ENCODE measurements at places on chromosomes 13 and 19.
A peak's percentile ranks its signal among the peaks of the same experiment; 100 is the strongest.

DNA sequence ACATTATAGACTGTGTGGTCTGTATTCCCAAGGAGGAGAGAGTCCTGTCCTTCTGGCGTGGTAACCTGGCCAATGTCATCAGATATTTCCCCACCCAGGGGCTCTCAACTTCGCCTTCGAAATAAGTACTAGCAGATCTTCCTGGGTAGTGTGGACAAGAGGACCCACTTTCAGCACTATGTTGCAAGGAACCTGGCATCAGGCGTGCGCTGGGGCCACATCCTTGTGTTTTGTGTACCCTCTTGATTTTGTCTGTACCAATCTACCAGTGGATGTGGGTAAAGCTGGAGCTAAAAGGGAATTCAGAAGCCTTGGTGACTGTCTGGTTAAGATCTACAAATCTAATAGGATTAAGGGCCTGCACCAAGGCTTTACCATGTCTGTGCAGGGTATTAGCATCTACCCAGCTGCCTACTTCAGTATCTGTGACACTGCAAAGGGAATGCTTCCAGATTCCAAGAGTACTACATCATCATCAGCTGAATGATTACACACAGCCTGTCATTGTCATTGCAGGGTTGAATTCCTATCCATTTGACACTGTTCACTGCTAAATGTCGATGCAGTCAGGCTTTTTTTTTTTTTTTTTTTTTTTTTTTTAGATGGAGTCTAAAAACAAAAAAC, 148.0 kb downstream of the PRR20E start:
- DNase-seq = no peak

DNA sequence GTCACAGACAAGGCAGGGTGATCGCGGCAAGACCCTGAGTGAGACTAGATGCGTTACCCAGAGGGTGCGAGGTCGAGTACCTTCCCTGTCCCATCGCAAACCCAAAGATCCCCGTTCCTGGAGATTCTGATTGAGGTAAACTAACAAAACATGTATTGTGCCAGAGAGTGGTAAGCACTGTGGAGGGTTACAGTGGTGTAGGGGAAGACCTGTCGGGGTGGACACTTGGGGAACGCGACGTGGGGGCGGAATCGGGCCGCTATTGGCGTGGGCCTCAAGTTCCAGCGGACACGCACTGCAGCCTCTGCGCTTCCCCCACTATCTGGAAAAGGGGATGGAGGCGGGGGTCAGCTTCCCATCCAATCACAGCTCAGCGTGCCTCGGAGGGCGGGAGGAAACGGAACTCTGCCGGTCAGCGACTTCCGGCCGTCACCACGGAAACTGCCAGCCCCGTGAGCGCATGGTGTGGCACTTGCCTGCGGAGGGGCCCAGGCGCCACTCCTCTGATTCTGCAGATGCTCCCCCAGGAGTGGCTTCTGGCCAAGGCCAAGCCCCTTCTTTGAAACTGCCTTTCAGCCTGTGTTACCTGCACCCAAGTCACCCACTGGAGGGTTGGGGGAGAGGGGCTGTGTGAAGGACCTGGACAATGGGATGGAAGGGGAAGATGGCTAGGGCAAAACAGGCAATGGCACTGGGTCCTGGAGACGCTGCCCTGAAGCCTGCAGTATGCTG, 1.0 kb upstream of the UBE2M start:
- DNase-seq = no peak

GRCh38 chr13:113378825-113379224, 14.9 kb upstream of the GRTP1 start:
- no peak for DNase-seq

DNA sequence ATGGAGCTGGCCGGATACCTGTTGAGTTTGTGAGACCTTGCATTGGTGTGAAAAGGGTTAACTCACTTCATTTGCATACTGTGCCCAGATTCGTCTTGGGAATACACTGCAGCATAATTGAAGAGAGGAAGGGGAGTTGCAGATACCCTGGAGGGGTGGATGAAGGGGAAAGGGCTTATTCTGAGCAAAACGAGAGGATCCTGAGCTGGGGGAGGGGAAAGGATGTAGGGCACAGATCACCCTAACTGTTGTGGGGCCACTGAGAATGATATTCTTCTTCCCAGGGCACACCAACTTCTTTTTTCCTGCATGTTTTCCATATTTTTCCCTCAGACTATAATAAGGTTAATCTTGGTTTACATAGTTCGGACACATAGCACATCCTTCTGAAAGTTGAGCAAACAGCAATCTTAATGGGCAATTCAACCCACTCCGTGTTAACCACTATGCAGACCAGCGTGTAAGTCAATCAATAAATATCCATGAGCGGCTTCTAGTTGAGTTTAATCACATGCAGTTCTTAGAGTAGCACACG, 11.7 kb upstream of the PTPRS start:
- DNase-seq = no peak

GRCh38 chr13:97255515-97256021, 33.4 kb downstream of the MBNL2 start:
- DNase-seq = no peak

DNA sequence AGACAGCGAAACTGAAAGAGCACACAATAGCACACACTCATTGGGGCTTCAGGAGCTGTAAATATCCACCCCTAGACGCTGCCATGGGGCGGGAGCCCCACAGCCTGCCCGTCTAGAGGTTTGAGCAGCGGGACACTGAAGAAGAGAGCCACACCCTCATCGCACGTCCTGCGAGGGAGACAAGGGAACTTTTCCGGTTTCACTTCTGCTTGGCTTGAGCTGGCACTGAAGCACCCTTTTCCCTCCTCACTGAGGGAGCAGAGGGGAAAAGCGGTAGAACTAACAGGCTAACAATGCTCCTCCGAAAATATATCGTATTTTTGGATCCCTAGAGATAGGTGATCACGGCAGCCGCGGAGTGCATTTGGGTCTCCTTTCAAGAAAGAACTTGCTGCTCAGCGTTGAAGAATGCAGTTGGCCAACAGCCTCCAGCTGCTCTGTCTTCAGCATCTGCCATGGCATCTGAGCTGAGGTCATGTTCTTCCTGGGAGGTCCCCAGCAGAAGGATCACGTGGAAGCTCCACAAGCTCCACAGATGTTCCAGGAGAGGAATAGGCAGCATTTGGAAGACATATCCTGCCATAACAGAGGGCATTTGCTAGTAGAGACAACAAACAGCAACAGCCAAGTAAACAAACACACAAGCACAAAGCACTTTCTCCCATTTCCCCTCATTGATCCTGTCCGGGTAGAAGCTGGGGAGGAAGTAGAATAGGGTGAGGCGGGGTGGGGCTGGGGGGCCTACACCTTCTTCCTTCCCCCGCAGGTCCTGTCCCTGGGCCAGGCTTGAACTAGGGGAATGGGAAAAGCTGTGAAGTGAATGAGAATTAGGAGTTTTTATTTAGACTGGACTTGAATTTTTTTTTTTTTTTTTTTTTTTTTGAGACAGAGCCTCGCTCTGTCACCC, 44.8 kb upstream of the ALOX5AP start:
- peak; percentile 16 for DNase-seq

DNA sequence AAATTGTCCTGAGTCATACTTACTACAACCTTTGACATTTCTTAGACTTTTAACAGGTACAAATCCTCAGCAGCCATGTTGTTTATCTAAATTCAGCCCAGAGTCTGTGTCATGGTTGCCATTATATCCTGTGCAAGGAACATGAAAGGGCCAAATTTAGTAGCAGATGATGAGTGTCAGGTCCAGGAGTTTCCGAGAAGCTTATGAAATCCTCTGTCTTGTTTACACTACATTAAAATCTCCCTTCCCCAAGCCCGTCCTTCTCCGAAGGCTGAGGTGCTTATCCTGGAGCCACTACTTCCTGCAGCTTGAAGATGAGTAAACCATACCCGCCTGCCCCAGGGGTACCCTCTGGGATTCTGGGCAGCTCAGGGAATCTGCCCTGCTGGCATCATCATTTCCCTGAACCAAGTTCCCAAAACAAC, 102.6 kb upstream of the SERP2 start:
- no peak for DNase-seq

GRCh38 chr19:10211061-10211460, 16.3 kb upstream of the DNMT1 start:
- no peak for DNase-seq

DNA sequence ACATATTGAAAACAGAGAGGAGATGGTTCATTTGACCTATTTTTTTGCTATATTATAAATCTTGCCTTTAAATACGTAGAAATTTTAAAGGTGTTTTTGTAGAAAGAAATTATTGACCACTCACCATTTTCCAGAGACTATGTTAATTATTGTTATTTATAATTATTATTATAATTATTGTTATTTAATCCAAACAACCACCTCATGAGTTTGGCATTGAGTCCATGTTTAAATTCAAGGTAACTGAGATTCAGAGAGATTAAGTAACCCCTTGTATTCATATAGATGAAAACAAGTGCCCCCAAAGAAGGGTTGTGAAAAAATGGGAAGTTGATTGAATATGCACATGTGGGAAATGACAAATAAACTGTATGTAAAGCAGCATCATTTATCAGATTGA, 692.5 kb upstream of the MIR17HG start:
- DNase-seq = no peak

DNA sequence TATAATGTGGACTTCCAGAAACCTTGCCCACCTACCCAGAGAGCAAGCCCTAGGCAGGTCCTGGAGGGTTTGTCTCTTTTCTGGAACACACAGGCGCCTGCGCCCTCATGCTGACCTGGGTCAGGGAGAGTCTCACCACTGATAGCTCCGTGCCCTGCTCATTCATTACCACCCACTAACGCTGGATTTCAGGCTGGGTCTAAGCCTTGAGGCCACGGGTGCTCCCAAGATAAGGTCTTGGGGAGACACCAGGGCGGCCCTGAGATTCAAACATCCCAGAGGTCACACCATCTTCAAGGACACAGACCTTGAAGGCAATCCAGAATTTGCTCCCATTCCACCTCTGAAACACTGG, 5.1 kb downstream of the S1PR2 start:
- DNase-seq = no peak

GRCh38 chr13:69373747-69374425, 733.7 kb upstream of the ATXN8OS start:
- DNase-seq = no peak

GRCh38 chr13:43238341-43239083, 215.1 kb downstream of the DNAJC15 start:
- DNase-seq = no peak

GRCh38 chr13:46321494-46322225, 65.4 kb downstream of the RUBCNL start:
- peak; percentile 63 for DNase-seq

GRCh38 chr13:36453516-36453915, 21.2 kb downstream of the CCNA1 start:
- no peak for DNase-seq

- DNase-seq = no peak
These were observed 54.7 kb downstream of the MBNL2 start for GRCh38 chr13:97276862-97277269.

GRCh38 chr13:110500341-110500740, 61.2 kb downstream of the RAB20 start:
- DNase-seq = no peak
